ENCODE measurements at places on chromosomes 6 and 20. TPM values are rescaled to one million over a fixed set of nuclear protein-coding genes. Genes with fewer than 3 reads are reported as not detected.

- no peak for DNase-seq
These were observed 17.0 kb upstream of the KIF13A start for GRCh38 chr6:18004256-18004985.

DNA sequence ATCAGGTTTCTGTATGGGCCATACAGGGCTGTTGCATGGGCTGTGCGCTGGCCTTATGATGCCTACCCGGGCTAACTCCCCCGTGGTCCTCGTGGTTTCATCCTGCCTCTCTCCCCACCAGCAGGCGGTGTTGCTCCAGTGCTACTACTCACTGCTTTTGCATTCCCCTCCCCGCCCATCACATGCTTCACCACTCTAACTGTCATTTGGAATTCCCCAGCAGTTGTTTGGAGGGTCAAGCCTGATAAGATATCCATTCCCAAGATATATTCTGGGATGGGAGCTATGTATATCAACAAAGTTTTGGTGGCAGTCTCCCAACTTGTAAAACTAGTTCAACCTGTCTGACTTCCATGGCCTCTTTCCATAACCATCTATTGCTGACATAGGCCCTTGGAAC, 233.2 kb upstream of the SOX4 start:
- no peak for DNase-seq

- DNase-seq, result peak; percentile 73
These were observed at the start of gene TXNDC5 for GRCh38 chr6:7910654-7911344. TXNDC5 (minus strand) TSS chr6:7910788; CDS start chr6:7910776, 12 bp downstream.

DNA sequence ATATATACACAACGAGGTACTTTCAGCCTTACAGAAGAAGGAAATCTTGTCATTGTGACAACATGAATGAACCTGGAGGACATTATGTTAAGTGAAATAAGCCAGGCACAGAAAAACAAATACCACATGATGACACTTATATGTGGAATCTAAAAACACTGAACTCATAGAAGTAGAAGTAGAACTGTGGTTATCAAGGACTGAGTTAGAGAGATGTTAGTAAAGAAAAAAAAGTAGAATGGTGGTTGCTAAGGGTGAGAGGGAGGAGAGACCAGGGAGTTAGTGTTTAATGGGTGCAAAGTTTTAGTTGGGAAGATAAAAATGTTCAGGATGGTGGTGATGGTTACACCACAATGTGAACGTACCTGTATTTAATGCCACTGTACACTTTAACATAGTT, 4.8 kb upstream of the STX11 start:
- no peak for DNase-seq

- no peak for DNase-seq
These were observed 28.4 kb downstream of the SYNJ2 start for GRCh38 chr6:158009935-158010585.

DNA sequence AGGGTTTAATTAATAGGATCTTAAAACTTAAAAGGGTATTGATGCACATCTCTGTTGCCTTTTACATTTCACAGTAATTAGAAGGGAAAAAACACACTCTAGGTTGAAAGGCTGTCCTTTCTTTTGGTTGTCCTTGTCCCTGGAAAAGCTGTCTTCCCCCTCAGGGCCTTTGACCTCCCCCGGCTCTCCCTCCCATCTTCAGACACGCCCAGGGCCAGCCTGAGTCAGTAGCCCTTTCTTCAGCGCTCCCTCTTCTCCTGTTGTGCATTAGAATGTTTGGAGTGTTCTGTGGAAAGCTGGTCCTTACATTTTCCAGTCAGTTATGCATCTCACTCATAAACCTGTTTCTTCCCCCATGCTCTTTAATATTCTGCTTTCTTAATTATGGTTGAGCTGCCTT, 157.0 kb downstream of the MTHFD1L start:
- DNase-seq, result peak; percentile 14

- DNase-seq, result no peak
These were observed 158.3 kb downstream of the HDGFL1 start for GRCh38 chr6:22727710-22728109.

DNA sequence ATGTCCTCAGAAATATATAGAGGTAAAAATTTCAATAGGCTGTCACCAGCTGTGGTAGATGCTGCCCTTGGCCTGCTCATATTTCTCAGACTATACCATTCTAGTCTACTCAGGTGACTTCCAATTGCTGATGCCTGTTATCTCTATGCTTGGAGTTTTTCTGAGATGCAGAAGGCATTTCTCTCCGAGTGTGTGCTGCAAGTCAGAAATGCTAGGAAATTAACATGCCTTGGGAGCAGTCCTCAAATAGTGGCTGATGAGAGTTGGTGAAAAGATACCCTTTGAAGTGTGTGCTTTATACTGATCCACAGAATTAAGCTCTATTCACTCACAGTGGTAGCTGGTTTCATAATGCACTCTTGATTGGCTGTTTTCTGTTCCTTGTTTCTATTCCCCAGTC, 43.2 kb upstream of the PKIB start:
- no peak for DNase-seq

- peak; percentile 35 for DNase-seq
These were observed 175.8 kb upstream of the SALL4 start for GRCh38 chr20:51978070-51978501.

GRCh38 chr6:37779902-37780628, 39.5 kb upstream of the ZFAND3 start:
- no peak for DNase-seq

GRCh38 chr6:32151181-32151862, 417 bp downstream of the PRRT1 start:
- DNase-seq, result no peak

- peak; percentile 22 for DNase-seq
These were observed 23.7 kb upstream of the TMEM14A start for GRCh38 chr6:52647199-52647598.

DNA sequence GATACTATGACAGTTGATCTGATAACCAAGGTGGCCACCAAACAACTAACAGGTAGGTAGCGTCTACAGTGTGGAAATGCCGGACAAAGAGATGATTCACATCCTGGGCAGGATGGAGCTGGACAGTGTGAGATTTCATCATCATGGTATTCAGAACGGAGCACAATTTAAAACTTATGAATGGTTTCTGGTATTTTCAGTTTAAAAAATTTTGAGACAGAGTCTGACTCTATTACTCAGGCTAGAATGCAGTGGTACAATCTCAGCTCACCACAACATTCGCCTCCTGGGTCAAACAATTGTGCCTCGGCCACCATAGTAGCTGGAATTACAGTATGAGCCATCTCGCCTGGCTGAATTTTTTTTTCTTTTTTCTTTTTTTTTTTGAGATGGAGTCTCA, 43.8 kb downstream of the CEP57L1 start:
- peak; percentile 82 for DNase-seq

DNA sequence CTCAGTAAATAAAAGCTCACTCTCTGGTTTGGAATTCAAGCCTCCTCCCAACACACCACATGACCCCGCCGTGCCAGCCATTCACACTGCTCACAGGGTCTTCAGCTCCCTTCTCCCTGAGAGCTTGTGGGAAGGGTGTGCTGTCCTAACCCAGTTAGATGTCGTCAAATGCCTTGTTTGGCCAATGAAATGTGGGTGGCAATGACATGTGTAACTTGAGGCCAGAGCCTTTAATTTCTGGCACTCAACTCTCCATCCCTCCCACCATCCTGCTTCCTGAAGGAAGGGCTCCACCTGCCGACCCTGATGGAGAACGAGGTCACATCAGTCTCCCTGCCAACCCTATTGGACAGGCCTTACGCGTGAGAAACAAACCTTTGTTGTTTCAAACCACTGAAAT, 224.5 kb upstream of the AGPAT4 start:
- DNase-seq, result peak; percentile 80

- DNase-seq, result no peak
These were observed 867 bp downstream of the TCF21 start for GRCh38 chr6:133889557-133890403.

DNA sequence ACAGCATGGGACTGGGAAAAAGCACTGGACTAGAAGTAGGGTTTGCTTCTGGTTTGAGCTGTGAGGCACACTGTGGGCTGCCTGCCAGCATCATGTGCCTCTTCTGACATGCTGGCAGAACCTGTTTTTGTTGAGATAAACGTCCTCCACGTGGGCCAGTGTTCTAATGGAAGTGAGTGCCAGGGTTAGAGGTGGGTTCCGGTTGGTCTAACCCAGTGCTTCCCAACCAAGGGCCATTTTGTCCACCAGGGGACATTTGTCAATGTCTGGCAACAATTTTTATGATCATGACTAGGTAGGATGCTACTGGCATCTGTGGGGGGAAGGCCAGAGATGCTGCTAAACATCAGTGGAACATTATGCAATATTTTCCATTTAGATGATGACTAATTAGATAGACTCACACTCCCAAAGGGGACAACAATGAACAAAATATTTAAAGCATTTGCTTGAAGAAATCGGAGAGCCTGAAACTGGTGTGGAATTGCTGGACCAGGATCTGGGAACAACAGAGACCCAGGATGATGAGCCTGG, 7.8 kb upstream of the APMAP start:
- DNase-seq, result peak; percentile 73

DNA sequence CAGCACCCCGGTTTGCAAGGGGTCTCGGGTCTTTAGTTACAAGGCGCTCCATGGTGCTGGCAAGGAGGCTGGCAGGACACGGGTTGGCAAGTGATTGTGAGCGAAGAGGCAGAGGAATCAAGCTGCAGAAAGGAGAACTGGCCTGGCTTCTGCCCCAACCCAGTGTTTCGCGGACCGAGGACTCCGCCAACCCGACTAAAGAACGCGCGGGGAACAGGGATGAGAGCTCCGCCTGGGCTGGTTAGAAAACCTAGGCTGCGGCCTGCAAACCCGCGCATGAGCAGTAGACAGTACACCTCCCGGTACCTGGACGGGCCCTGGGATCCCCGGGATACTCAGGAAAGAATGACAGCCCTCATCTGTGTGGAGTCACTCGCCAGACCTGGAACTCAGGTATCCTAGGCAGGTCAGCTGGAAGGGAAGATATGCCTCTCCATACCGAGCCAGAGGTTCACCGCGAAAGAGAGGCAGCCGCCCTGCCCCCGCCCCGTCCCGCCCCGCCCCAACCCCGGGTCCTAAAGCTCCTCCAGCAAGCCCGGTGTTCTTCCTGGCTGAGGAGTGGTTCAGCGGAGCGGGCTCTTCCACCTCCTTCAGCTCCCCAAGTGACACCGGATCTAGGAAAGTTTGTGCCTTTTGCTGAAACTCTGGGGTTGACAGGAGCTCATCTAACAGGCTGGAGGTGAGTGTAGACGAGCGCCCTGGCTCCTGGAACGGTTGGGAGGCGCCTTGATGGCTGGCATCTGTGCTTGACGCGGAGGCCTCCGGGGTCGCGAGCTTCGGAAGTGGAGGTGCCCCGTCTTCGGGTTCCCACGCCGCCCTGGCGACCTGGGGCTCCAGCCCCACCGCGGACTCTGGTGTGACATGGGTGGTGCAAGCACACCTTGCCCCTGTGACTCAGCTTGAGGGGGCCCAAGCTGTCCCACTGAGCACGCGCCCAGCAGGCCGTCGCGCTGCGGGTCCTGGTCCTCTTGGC, 1847.3 kb upstream of the DEFB115 start:
- no peak for DNase-seq

DNA sequence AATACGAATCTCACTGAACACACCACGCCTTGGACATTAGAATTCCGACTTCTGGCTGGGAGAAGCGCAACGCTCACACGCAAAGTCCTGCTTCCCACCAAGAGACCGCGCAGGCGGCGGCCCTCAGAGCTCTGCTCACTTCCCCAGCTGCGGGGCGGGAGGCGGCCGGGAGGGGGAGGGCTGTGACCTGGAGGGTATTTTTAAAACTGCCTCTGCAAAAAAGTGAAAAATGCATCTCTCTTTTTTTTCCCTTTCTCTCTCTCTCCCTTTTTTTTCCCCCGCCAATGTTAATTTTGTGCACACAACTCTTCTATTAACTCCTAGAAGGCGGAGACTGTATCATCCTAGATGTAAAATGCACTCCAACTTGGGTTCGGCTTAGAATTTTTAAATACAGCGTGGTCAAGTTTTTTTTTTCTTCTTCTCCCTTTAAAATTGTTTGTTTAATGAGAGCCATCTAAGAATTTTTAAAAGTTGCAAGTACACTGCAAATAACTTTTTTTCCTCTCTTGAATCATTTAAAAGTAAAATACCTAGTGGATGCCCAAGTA, 66.4 kb downstream of the STX11 start:
- DNase-seq, result no peak

- DNase-seq, result no peak
These were observed 44.7 kb downstream of the MYH7B start for GRCh38 chr20:35000311-35000921.

DNA sequence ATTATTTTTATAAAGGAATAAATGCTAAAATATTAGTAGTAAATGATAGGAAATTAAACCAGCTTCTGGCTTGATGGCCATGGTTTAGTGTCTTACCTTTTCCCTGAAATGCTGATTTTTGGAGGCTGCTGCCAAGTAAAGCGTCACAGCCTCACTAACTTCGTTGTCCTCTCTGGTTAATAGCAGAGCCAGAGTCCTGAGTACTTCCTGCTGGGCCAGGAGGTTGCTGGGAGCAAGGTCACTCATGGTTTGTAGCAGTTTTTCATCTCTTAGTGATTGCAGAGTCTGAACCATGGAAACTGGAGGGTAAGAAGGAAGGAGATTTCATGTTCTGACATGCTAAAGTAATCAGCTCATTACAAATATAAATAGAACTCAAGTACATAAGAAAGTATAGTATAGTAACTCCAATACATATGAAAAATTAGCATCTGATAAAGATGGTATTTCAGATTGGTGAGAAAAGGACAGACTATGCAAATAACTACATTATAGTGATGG, 26.5 kb upstream of the ARMH2 start:
- DNase-seq, result no peak

DNA sequence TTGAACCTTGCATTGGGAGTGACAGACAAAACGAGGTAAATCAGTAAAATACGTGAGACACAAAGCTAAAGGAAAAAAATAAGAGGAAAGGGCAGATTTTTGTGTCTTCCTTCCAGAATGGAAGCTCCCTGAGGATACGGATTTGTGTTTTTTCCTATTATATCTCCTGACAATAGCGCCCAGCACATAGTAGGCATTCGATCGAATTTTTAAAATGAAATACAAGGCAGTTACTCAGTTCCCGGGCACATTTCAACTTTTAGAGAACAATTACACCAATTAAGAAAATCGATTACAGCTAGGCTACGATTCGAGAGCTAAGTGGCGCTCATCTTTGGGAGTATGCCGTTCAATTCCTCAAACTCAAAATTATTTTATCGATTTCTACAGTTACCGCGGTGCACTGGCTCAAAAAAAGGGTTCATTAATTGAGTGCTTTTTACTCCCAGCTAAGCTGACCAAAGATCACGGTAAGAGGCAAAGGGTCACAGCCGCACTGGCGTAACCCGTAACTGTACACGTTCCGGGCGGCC, 443 bp downstream of the RMND1 start:
- no peak for DNase-seq

GRCh38 chr20:43681991-43682410, 15.1 kb downstream of the MYBL2 start:
- DNase-seq, result no peak

Gene DLK2
- 30.2 TPM for total RNA-seq

Gene EMILIN3
- not detected for total RNA-seq

Gene TRIM15
- total RNA-seq, result 0.79 TPM

Gene MDFI
- 59.1 TPM for total RNA-seq

Gene PRPH2
- not detected for total RNA-seq

Gene CAP2
- 12.3 TPM for total RNA-seq

Gene HLA-DQA2
- not detected for total RNA-seq

Gene TMEM74B
- total RNA-seq, result not detected
